NCI-H1436 (cell line): ENCODE measurements at places on chromosomes 5 and 9.
A peak's percentile ranks its signal among the peaks of the same experiment; 100 is the strongest.

DNA sequence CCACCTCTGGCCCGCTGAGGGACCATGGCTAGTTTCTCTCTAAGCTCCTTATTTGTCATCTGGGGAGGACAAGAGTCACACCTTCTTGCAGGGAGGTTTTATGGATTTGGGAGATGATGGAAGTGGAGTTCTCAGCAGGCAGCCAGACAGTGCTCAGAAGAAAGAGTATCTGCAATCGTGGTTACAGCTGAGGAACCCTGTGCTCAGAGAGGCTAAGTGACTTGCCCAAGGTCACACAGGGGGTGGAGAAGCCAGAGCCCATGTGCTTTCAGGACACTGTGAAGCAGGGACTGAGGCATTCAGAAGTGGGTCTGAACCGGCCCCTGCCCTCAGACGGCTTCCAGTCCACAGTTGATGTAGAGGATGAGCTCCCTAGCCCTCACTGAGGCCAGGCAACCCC, 10.8 kb downstream of the PRRX2 start:
- no peak for DNase-seq

- DNase-seq = no peak
These were observed 91.2 kb upstream of the PAM start for GRCh38 chr5:102663749-102664530.

DNA sequence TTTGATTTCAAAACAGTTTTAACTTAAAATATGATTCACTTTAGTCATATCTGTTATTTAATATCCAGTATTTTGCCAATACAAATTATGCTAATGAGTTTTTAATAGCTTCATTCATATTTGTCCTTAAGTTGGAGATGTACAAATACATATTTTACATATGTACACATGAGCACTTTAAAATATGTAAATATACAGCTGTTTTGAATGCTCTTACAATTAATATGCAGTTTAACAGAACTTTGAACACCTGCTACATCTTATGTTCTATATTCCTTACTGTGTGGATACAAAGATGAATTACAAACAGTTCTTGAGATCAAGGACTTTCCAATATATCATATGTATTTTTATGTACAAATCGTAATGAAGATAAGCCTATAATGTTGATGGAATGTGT, 74.0 kb downstream of the CHSY3 start:
- no peak for DNase-seq

- DNase-seq = peak; percentile 47
These were observed 358.4 kb downstream of the ARRDC3 start for GRCh38 chr5:91024727-91025126.

DNA sequence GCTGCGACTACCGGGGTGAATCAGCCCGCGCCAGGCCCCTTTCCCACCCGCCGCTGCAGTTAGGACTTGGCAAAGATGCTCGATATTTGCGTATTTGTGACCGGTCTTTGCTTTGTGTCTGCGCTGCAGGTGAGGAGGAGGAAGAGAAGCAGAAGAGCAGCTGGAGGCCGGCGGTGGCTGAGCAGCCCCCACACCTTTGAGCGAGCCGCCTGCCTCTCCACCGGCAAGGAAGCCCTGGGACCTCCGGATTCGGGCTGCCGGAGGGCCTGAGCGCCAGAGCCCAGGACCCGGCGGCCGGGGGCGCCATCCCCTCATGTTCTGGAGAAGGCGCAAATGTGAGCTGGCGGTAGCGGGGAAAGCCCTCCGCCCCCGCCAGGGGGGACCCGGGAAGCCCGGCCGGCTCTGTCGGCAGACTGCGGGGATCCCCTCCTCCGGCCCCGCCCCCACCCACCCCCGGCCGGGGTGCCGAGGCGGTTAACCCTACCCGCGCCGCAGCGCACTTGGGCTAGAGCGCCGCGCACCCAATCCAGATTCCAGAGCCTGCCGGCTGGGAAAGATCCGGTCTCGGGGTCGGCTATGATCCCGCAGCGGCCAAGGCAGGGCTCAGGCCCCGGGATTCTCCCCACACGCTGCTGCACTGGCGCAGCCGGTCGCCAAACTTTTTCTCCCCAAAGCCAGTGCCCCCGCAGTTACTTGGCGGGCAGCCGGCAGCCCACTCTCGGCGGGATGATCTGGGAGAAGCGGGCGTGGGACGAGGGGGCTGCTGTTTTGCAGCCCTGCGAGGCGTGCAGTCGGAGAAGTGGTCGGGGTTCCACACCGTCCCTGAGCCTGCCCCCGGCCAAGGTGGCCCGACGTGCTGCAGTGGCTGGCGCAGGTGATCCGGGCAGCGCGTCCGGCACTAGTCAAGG, 800 bp upstream of the KCNN2 start:
- no peak for DNase-seq

DNA sequence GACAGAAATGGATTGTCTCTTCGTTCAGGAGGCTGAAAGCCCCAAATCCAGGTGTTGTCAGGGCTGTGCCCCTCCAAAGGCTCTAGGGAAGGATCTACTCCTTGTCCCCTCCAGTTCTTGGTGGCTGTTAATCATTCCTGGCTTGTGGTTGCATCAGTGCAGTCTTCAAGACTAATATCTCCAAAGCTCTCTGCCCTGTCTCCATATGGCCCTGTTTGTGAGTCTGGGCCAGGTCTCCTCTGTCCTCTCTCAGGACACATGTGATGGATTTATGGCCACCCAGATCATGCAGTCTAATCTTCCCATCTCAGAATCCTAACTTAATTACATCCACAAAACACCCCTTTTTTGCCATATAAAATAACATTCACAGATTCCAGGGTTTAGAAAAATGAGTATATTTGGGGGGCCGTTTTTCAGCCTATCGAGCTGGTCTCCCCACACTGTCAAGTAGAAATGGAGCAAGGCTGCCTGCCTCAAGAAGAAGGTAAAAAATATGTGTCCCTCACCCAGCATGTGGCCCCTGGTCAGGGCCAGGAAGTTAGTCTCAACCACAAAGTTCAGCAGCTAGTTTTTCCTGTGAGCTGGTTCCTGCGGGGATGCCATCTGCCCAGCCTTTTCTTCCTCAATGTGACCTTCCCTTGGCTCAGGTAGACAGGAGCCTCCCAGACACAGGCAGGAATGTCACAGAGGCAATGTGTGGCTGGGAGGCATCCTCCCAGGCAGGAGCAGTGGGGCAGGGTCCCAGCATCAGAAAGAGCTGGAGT, 509.4 kb downstream of the IRX1 start:
- DNase-seq = no peak

- no peak for DNase-seq
These were observed 165.7 kb downstream of the KCTD16 start for GRCh38 chr5:144336191-144336961.

DNA sequence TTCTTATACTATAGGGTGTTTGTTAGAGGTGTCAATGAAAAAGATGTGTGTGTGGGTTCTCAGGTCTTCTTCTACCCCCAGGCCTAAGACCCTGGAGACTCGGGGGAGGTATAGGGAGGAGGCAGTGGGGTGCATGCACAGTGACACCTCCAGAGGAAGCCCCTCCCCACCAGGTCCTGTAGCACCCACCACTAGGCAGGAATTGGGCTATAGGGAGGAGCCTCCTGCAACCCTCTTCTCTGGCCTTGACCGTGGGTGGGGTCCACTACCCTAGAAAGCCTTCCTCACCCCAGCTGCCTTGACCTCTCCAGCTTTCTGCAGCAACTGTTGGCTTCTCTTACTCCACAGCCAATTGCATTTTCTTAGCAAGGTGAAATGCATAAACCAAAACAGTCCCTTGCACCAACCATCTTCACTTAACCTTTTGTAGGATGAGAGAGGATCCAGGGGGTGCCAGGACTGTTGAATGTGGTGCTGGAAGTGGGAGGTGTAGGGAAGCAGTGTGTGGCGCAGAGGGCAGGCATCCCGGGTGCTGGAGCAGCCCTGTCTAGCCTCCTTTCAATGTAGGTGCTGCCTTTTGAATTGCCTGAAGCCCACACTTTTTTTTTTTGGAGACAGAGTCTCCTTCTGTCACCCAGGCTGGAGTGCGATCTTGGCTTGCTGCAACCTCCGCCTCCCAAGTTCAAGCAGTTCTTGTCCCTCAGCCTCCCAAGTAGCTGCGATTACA, 128.5 kb downstream of the RGS3 start:
- DNase-seq = no peak

DNA sequence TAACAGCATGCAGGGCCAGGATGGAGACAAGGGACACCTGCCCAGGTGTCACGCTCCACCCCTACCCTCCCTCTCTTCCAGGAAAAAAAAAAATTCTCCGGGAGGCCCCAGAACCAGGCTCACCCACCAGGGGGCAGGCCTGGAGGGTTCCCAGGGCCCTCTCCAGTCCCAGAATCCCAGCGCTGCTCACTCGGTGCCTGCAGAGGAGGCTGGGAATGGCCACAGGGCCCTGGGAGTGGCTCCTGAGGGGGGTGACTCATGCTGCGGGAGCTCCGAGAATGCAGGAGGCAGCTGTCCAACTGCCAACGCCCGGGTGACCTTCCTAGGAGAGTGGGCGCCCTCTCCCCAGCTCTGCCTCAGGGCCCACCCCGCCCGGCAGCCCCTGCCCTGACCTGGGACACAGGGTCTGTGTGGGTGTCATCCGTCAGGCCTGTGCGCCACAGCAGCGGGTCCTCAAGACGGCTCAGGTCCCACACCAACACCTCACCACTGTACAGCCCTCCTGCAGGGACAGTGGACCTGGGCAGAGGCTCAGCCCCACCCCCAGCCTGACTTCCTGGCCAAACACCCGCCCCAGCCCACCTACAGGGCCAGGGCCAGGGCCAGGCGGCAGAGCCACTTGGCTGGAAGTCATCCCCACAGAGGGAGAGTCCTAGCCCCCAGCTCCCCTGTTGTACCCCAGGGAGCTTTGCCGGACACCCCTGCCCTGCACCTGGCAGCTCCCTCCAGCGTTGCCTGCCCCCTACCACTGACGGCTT, 21.2 kb downstream of the DYNC2I2 start:
- DNase-seq = no peak

GRCh38 chr9:35177520-35177919, 15.7 kb downstream of the UNC13B start:
- DNase-seq = no peak

DNA sequence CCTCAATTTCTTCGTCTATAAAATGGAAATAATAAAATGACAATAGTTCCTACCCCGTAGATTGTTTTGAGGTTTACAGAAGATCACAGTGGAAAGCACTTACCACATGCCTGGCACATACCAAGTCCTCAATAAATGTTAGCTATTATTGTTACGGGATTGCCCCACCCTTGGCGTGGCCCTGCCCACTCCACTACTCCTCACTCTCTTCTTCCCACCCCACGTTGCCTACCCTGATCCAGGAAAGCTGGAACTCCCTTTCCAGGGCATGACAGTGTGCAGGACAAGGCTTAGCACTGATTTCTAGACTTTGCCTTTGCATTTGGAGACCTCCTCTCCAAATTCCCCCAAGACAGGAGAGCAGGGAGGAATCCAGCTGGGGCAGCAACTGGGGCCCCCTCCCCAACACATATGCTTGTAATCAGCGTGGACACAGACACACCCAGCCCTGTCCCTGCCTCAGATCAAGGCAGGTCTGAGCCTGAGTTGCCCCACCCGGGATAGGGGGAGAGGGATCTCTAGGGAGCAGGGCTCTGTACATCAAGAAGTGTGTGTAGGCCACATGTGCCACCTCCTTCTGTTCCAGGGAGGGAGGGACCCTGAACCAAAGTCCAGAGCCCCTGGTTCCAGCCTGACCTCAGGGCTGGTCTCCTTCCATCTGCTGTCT, 6.7 kb downstream of the SLC4A9 start:
- DNase-seq = no peak

DNA sequence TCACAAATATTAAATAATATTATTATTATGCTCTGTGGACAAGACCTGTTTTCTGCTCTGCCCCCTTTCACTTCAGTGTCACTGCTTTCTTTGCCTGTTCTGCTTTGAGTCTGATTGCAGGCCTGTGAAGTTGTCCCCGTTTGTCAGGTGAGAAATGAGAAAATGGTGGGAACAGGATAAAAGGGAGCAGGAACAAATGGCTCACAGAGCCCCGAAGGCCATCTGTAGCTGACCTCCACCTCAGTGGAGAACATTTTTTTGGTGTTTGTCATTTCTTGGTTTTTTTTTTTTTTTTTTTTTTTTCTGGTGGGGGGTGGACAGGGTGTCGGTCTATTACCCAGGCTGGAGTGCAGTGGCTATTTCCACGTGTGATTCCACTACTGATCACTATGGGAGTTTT, 13.2 kb upstream of the S100Z start:
- DNase-seq = no peak

- DNase-seq = no peak
These were observed 66.0 kb upstream of the RNF130 start for GRCh38 chr5:180137401-180138213.

GRCh38 chr5:59286510-59286909, 607.0 kb downstream of the PDE4D start:
- DNase-seq = no peak

- no peak for DNase-seq
These were observed 213.1 kb downstream of the PSAT1 start for GRCh38 chr9:78510035-78510434.

GRCh38 chr9:125959951-125960619, 212.9 kb downstream of the PBX3 start:
- no peak for DNase-seq

DNA sequence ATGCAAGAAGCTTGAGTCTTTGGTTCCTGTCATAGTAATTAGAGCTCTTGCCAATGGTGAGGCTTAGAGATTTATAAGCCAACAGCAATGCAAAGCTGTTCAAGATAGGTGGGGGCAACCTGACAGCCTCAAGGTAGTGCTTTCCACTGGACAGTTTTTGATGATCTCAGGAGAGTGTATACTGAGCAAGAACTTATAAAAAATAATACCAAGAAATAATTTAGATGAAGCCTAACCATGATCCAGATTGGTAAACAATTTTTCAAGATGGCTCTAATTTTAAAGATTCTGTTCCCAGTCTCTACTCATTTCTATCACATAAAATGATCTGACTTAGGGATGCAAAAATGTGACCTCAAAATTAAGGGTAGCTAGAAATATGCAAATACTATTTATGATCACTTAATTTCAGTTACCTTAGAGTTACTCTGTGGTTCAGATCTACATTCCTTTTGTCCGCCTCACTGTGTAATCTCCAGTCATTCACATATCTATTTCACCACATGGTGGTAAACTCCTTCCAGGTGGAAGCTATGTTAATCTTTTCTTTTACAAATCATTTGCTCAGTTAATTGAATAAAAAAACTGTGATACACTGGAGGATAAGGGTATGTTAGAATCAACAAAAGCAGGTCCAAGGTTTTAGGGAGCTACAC, 1228.0 kb upstream of the C9orf72 start:
- no peak for DNase-seq

DNA sequence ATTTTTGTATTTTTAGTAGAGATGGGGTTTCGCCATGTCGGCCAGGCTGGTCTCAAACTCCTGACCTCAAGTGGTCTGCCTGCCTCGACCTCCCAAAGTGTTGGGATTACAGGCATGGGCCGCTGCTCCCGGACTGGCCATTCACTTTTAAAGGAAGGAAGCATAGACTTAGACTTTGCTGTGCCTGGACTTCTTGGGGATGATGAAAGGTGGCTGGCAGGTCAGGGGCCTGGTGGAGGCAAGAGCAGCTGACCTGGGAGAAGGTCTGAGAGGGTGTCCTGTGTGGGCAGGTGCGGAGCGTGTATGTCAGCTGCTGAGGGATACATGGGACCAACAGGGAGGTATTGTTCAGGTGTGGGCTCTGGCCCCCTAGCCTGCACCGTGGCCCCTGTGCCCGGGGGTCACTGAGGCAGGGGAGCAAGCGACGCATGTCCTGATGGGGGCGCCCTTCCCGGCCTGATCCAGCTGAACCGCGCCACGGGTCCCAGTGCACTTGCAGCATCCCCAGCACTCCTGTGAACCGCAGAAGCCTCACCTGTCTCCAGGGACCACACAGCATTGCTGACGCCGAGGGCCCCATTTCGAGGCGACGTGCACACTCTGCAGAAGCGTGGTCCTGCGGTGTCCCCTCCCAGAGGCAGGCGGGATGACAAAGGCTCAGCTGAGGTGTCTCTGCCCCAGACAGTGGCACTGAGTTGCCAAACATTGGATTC, 23.1 kb downstream of the NDUFS6 start:
- DNase-seq = no peak

GRCh38 chr5:179595916-179596315, 27.6 kb downstream of the HNRNPH1 start:
- no peak for DNase-seq
